ENCODE measurements at places on chromosomes 2 and 18.

DNA sequence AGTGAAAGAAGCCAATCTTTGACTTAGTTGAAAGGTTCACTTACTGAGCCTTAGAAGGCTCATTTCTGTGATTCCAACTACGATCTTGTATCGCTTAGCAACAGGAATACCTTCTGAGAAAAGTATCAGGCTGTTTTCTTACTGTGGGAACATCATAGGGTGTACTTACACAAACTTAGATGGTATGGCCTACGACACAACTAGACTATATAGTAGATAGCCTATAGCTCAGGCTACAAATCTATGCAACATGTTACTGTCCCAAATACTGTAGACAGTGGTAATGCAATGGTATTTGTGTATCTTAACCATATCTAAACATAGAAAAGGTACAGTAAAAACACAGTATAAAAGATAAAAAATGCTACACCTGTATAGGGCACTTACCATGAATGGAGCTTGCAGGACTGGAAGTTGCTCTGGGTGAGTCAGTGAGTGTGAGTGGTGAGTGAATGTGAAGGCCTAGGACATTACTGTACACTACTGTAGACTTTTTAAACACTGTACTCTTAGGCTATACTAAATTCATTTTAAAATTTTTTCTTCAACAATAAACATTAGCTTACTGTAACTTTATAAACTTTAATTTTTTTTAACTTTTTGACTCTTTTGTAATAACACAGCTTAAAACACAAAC lies 148.8 kb upstream of the STON1 start:
- DNase-seq: no peak

DNA sequence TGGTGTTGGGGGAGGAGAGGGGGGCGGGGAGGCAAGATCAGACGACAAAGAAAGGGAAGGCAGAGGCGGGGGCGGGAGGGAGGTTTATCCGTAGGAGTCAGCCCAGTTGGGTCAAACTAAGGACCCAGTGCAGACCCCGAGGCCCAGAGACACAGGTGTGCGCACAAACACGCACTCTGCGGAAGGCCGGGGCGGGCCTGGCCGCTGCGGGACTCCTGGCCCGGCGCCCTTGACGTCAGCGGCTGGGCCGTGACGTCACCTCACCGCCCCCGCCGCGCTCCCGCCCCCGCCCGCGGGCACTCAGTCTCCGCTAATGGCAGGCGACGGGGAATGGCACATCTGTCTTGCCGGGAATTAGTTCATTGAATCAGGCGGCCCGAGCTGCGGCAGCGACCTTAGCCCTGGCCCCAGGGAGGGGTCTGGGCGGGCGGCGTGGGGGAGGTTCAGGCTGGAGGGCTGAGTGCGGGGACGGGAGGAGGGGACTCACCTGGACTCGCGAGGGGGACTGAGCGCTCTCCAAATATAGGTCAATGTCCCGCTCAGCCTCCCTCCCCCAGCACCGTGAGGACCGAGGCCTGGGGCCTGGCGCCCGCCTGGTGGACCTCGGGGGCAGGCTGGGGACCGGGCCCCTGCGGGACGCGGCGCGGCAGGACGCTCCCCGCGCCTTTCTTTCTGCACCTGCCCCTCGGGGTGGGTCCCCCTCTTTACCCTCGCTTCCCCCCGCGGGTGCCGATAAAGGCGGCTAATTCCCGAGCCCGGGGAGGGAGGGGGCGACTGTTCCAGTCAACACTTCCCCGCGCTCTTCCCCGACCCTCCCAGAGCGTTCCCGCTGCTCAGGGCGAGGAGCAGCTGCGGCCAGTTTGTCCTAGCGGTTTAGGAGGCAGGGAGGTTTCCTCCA lies 15.5 kb upstream of the ECEL1 start:
- no peak for DNase-seq

DNA sequence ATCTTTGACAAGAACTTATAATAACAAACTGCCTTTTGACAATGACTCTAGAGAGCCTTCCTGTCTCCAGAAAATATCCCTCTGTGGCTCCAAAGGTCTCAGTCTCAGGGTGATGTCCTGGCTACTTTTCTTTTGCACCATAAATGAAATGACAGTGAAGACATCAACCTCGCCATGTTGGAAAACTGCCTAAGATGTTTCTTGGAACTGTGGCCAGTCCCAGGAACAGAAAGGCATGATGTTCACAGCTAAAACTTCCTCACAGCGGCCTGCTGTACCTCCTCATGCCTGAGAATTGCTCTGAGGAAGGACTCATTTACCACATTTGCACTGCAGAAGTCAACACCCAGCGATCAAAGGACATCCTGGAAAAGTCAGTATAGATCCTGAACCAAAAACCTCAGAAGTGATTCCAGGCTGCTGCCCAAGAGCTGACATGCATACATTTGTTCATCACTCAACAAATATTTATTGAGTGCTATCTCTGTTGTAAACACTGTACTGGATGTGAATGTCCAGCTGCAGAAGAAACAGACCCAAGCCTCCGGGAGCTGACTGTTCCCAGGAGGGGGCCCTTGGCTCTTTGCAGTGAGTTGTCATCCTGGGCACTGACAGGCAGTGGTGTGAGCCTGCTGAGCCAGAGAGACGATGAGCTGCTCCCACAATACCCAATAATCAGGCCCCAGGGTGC lies 64.3 kb upstream of the ACSL3 start:
- no peak for DNase-seq

DNA sequence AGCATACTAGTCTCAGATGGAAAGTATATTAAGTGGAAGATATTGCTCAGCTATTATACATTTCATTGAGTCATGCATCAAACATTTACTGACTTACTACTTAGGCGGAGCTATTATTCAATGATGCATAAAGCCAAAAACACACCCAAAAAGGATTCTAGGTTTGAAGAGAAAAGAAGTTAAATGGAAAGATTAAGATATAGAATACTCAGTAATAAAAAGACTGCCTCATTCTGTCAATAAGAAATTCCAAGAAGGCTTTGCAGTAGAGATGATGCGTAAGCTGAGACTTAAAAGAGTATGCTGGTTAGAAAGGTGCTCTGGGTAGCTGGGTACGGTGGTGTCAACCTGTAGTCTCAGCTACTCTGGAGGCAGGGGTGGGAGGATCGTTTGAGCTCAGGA lies 27.6 kb downstream of the STK17B start:
- DNase-seq: no peak

DNA sequence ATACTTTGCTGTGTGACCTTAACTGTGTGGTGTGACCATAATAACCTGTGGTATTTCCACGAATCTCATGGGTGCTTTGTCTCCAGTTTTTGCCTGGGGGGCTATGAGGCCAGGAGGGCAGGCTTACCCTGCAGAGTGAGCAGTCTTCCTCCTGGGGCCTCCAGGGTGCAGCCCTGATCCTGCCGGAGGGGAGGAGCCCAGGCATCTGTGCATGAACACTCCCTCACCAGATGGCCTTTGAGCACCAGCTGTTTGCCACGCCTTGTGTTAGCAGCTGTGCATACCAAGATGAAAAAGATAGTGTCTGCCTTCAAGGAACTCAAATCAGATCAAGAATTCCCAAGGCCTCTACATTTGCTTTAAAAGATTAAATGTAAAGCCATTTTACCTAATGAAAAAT lies 75.0 kb upstream of the RBM44 start:
- DNase-seq: no peak

GRCh38 chr2:217360781-217361482 lies 501.1 kb upstream of the TNP1 start:
- DNase-seq: no peak

- DNase-seq: no peak
Measured at GRCh38 chr2:106623456-106623855, 136.3 kb downstream of the CD8B2 start.

DNA sequence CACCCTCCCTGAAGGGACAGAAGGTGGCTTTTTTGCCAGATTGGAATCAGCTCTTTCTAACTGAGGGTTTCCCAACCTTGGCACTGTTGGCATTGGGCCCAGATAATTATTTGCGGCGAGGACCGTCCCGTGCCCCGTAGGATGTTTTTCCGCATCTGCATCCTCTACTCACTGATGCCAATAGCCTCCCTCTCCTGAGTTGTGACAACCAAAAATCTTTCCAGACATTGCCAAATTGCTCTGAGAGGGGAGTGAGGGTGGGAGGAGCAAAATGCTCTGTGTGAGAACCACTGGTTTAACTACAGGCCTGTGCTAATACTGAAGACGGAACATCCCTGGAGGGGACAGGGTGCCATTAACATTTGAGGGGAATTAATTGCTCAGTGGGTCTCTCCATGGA lies 33.6 kb upstream of the GLI2 start:
- no peak for DNase-seq

DNA sequence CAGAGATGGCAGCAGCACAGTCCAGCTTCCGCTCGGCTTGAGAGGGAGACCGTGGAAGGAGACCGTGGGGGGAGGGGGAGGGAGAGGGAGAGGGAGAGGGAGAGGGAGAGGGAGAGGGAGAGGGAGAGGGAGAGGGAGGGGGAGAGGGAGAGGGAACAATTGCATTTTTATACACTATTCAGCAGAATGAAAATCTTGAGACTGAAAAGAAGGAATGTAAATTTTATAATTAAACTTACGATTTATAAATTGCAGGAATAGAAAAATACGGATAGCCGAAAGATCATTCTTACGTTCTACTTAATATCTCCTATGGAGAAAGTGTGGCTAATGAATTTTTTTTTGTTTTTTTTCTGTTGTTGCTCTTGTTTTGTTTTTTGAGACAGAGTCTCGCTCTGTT lies 12.5 kb upstream of the COLEC12 start:
- no peak for DNase-seq

DNA sequence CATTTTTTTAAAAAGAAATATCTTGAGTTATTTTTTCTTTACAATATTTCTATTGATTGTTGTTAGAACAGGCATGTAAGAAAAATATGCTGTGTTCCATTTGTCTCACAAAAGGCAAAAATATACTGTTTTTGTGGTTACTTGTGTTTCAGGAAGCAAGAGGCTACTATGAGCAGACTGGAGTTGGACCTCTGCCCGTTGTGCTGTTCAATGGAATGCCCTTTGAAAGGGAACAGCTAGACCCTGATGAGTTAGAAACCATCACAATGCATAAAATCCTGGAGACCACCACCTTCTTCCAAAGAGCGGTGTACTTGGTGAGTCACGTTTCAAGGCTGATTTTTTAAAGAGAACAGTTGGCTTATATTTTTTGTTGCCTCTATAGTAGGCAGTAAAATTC lies 54.7 kb downstream of the UGGT1 start:
- no peak for DNase-seq

Measured in CD4-positive, alpha-beta T cell treated with Interleukin-6 at 100 ng/mL for 8 hours (primary cell).